ENCODE measurements at places on chromosomes 16 and 17.

- DNase-seq = no peak
Observed at GRCh38 chr16:71676236-71676635, 48.3 kb downstream of the PHLPP2 start.

- no peak for DNase-seq
Observed at GRCh38 chr16:86723689-86724088, 145.3 kb downstream of the FOXL1 start.

GRCh38 chr16:68696514-68696913 is 40.6 kb upstream of the CDH1 start:
- no peak for DNase-seq

GRCh38 chr17:61477204-61477834 is 25.1 kb downstream of the TBX4 start:
- DNase-seq = no peak

GRCh38 chr17:30926516-30926915 is 4.8 kb downstream of the ADAP2 start:
- peak; percentile 49 for DNase-seq

- DNase-seq = no peak
Observed at GRCh38 chr16:80591071-80591915, 50.5 kb downstream of the DYNLRB2 start.

DNA sequence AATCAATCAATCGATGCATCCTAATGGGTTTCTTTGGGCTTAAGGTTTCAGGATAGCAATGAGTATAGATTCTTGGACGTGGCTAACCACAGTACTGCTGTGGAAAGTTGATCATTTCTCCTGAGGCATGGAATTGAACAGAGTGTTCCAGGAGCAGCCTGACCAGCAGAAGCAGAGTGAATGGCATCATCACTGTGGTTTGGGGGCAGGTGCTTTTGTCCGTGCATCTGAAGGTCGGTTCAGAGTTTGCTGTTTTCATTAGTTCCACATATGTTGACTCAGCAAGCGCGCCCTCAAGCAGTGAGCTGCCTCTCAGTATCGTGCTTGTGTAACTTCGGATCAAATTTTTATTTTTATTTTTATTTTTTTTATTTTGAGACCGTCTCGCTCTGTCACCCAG is 24.9 kb downstream of the KIAA0513 start:
- no peak for DNase-seq

- DNase-seq = no peak
Observed at GRCh38 chr16:15649727-15650018, 372 bp upstream of the NDE1 start.

GRCh38 chr16:55372792-55373488 is 48.9 kb downstream of the IRX6 start:
- DNase-seq = no peak

DNA sequence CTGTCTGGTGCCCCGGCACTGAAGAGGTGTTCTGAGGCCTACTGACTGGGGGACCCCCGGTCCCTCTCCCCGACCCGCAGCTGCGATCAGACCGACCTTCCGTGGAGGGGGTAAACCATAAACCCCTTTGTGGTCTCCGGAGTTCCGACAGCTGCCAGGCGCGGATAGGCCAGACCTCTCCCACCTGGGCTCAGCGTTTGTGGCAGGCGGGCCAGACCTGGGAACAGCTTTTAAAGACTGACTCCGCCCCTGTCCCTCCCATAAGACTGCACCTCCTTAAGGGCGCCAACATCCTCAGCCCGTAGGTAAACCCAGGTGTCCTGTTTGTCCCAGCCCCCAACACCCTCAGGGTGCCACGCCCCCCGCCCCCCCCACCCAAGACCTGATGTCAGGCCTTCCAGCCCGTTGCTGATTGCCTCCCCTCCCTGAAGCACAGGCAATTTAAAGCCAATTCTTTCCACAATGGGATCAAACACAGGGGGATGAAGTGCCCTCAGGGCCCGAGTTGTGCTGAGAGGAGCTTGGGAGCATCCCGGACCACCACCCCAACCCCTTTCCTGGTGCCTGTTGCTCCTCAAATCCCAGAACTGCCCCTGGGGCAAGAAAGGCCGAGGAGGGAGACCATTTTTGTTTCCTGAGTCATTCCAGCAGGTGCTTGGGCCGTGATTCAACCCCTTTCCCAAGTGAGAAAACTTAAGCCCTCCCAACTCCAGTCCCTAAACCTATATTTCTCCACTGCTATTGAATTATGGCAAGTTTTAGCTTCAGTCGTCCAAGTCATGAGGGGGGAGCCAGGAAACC is at the start of gene SOX15:
SOX15 (minus strand) TSS at position 204 of the 801 bp plus-strand sequence. CDS start 418 bp downstream, outside the sequence.
- no peak for DNase-seq

GRCh38 chr17:7712111-7712771 is 5.3 kb upstream of the DNAH2 start:
- no peak for DNase-seq

DNA sequence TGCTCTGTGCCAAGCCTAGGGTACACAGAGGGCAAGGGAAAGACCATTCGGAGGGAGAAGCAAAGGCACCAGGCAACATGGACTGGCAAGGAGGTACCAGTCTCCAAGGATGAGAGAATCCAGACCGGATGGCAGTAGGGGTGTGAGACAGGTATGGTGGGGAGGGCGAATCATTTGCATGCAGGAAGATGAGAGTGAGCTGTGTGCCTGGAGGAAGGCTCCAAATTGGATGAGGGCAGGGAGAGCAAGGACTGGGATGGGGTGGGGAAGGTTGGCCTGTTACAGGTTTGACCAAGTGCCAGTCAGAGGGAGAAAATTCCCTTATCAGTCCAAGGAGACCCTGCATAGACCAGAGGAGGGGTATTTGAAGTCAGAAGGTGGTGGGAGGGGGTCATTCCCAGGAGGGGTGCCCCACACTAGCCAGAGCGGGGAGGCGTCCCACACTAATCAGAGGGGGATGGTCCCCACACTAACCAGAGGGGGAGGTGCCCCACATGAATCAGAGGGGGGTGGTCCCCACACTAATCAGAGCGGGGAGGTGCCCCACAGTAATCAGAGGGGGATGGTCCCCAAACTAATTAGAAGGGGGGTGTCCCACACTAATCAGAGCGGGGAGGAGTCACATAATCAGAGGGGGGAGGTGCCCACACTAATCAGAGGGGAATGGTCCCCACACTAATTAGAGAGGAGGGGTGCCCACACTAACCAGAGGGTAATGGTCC is 737 bp downstream of the CANT1 start:
- no peak for DNase-seq

- DNase-seq = no peak
Observed at GRCh38 chr17:46727572-46728348, 90.7 kb downstream of the WNT3 start.

GRCh38 chr16:87484487-87485331 is 8.1 kb downstream of the ZCCHC14 start:
- DNase-seq = no peak

- peak; percentile 65 for DNase-seq
Observed at GRCh38 chr16:87002717-87003413, 314.3 kb downstream of the C16orf95 start.

DNA sequence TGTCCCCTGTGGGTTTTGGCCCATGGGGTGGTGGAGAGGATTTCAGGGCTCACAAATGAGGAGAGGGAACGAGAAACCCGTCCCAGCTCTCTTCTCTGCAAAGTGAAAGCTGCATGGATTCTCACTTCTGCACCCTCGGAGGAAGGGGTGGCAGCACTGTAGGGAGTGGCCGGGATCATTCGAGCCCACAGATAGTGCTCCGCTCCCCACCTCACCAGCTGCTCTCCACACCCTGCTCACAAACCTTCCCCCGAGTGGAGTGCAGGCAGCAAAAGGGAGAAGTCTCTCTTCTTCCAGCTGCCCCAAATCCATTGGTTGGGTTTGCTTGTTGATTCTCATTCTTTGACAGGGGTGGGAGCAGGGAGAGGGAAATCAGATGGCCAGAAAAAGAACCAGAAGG is 20.1 kb downstream of the STAT5A start:
- DNase-seq = no peak

DNA sequence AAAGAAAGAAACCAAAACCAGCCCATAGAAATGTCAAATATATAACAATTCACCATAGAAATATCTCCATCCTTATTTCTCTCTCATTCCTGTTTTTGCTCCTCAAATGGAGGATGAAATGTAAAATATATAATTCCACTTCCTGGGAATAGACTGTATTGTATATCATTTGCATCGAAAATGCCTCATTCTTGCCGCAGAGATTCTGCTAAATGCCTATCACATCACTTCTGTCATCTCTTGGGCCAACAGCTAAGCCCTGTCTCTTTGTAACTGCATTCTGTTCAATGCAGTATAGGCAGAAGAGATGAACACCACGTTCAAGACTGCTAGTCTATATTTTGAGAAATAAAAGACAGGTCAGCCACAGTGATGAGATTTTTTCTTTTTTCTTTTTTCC is 956.3 kb upstream of the SOX9 start:
- no peak for DNase-seq

- DNase-seq = no peak
Observed at GRCh38 chr16:88665148-88665547, 2.3 kb upstream of the MVD start.

- DNase-seq = no peak
Observed at GRCh38 chr17:57484081-57484666, 227.9 kb downstream of the MSI2 start.

GRCh38 chr16:22093996-22094395 is 1.7 kb downstream of the VWA3A start:
- peak; percentile 25 for DNase-seq

- no peak for DNase-seq
Observed at GRCh38 chr16:56327071-56327928, 98.0 kb downstream of the AMFR start.

- DNase-seq = peak; percentile 15
Observed at GRCh38 chr17:10243883-10244844, 45.8 kb upstream of the GAS7 start.

GRCh38 chr17:43900183-43900857 is 7.0 kb downstream of the MPP2 start:
- DNase-seq = peak; percentile 85

GRCh38 chr17:12622726-12623125 is 43.0 kb upstream of the MYOCD start:
- no peak for DNase-seq

- peak; percentile 23 for DNase-seq
Observed at GRCh38 chr17:80364091-80364691, 50.8 kb upstream of the ENDOV start.

GRCh38 chr17:48297825-48298224 is 132.2 kb downstream of the SKAP1 start:
- DNase-seq = no peak

DNA sequence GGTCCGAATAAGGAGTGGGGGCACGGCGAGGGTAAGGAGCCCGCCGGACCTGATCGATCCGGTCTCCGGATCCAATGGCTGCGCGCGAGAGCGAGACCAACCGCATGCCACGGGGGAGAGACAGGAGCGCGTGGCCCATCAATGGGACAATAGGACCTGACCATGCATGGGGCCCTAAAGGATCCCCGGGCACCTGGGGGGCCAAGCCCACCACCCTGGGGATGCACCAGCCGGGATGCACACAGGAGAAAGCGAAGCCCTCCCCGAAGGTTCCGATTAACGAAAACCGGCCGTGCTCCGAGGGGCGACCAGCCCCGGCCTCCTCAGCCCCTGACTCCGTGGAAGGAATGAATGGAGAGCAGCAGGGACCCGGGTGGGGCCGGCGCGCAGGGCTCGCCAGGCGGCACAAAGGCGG is 525 bp downstream of the JPT1 start:
- DNase-seq = peak; percentile 16

DNA sequence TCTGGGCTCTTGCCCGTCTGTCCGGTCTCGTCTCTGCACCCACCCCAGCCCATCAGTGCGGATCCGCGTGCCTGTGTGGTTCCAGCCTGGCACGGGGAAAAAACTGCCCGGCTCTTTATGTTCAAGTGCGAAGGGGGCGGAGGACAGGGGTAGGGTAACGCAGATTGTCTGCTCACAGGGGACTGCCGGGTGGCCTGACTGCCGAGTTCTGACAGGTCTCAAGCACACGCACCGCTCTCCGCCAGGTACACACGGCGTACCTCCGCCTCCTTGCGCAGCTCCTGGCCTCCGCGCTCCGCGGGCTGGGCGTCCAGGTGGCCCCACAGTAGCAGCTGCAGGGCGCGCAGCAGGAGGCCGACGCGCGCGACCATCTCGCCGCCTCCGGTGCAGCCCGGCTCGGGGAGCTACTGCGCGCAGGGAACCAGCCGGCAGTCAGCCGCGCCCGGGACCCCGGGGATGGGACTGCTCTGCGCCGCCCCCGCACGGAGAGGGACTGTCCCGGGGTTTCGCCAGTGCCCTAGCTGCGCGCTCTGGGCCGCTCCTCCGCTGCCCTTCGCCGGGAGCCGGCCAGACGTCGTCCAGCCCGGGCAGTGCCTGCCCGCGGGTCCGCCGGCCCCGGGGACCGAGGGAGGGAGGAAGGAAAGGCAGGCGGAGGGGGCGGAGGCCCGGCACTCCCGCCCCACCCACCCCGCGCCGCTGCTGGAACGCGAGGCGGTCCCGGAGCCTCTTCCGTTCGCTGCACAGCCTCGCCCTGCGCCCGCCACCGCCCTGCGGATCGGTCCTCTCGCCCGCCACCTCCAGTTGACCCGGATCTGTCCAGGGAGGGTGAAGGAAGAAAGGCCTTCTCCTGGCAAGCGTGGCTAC is at the start of gene MMP28:
MMP28 (minus strand) TSS at position 635 of the 864 bp plus-strand sequence; CDS start at position 371, 264 bp downstream.
- peak; percentile 49 for DNase-seq

- DNase-seq = no peak
Observed at GRCh38 chr17:21382560-21383495, 6.7 kb downstream of the KCNJ12 start.

DNA sequence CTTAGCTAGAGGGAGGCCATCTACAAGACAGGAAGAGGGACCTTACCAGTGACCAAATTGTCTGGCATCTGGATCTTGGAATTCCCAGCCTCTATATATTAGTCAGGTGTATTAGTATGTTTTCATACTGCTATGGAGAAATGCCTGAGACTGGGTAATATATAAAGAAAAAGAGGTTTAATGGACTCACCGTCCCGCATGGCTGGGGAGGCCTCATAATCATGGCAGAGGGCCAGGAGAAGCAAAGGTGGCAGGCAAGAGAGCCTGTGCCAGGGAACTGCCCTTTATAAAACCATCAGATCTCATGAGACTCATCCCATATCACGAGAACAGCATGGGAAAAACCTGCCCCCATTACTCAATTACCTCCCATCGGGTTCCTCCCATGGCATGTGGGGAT is 500.2 kb downstream of the SHISA9 start:
- no peak for DNase-seq

DNA sequence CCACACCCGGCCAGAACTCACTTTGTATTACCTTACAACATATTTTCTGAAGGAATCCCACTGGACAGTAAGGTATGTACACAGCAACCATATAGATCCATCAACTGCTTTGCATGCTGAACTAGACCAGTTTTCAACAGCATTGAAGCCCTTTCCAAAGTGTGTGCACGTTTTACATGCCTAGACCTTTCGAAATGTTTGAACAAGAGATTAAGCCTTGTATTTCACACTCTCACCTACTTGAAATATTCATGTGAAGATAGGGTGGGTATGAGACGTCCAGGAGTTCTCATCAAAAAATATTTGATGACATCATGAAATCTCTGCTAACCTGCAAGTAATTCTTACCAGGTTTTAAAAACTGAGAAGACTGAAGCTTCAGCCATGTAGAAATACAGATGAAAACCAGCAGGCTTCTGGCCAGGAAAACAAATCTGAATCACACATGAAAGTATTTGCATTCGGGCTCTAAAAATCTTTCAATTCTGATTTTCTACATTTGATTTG is 387.0 kb upstream of the PSMD7 start:
- no peak for DNase-seq

GRCh38 chr16:27778926-27779570 is 229.1 kb downstream of the KATNIP start:
- no peak for DNase-seq

Measured in suppressor macrophage (primary cell).